ENCODE measurements at places on chromosomes 3 and 15.
A peak's percentile ranks its signal among the peaks of the same experiment; 100 is the strongest.

GRCh38 chr3:67302489-67302888 lies 304.4 kb downstream of the KBTBD8 start:
- no peak for DNase-seq

GRCh38 chr3:16174026-16174355 lies 489 bp upstream of the GALNT15 start:
- DNase-seq = no peak

- DNase-seq = no peak
These were observed 28.7 kb upstream of the GBE1 start for GRCh38 chr3:81790117-81790516.

GRCh38 chr3:141530415-141530768 lies 43.6 kb downstream of the RASA2 start:
- DNase-seq = peak; percentile 53

- DNase-seq = no peak
These were observed 80.7 kb downstream of the MBNL1 start for GRCh38 chr3:152349392-152349791.

DNA sequence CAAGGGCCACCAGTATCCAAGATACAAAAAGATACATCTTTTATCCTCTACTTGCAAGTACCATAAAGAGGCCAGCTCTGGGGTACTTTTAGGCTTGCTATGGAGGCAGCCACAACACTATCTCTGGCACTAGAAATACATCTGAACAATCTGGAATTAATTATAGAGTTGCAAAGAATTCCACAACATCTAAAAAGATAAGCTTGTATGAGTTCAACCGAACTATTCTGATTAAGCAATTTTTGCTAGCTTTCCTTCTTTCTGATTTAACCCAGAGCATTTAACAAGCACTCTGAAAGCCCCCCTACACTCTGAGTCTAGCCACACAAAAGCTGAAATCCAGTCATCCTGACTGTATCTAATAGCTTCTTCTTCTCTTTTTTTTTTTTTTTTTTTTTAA lies 95.4 kb downstream of the FRMD5 start:
- no peak for DNase-seq

- DNase-seq = no peak
These were observed 40.7 kb upstream of the MKRN3 start for GRCh38 chr15:23524816-23525215.

DNA sequence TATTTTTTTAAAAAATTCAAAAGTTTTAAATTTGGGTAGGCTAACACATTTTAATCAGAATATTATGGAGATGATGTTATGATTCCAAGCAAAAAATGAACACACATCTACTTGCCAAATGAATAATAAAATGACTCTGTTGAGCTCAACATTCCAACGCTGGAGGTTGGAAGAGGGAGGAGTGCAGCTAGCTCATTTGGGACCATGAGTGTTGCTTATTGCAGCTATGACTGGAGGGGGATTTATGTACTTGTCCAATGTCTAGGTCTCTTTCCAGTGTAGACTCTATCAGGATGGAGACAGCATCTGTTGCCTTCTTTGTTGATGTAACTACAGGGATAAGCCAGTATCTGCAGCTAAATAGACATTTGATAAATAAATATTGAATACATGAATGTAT lies 310.6 kb downstream of the CACNA2D3 start:
- no peak for DNase-seq

GRCh38 chr3:192481638-192482037 lies 245.7 kb downstream of the FGF12 start:
- peak; percentile 32 for DNase-seq

GRCh38 chr15:29873264-29873663 lies 51.0 kb upstream of the TJP1 start:
- DNase-seq = no peak

- no peak for DNase-seq
These were observed 140.4 kb downstream of the GABRB3 start for GRCh38 chr15:26632500-26632899.

Data from MV-4-11 (cell line).